ENCODE measurements at places on chromosomes 3 and 15.

DNA sequence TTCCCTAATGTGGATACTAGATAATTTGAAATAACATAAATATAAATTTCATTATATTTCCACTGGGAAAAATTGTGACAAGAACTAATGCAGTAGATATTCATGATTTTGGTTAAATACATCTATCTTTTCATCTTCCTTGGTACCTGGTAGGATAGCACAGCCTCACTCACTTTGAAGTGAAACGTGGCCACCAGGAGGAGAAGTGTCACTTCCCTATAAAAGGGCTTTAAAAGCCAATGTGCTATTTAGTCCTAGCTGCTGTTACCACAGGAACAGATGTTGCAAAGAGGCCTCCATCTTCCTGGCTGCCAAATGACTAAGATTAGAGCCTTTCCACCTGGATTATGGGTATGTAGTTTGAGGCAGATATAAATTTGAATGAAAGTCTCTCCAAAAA lies 140.0 kb downstream of the PLOD2 start:
- DNase-seq = no peak

GRCh38 chr15:93289941-93290617 lies 201.1 kb upstream of the RGMA start:
- DNase-seq = no peak

DNA sequence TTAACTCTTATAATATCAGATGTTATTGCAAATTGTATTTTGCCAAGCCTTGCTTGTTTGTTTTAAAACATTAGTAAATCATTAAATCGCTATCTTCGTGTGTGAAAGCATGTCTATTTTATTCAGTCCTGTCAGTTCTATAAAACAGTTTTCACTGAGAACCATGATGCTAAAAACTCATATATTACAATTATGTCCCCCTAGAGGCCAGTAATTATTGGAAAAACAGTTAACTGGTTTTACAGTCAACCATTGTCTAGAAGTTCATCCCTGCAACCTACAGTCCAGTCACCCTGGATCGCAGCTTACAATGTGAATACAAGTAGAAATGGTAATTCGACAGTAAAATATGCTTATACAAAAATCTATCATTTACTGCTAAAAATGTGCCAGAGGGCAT lies 311.5 kb upstream of the ROBO2 start:
- DNase-seq = no peak

GRCh38 chr3:122794779-122795673 lies at the start of gene SLC49A4:
Gene SLC49A4, plus strand, starts transcription at chr3:122795069. Its CDS starts 124 bp downstream, at chr3:122795193.
- DNase-seq = no peak

GRCh38 chr15:90132437-90132836 lies 30.2 kb upstream of the IDH2 start:
- no peak for DNase-seq

- DNase-seq = no peak
Measured at GRCh38 chr3:71048948-71049347, 534.6 kb downstream of the FOXP1 start.

- no peak for DNase-seq
Measured at GRCh38 chr15:66952756-66953522, 112.5 kb upstream of the SMAD3 start.

DNA sequence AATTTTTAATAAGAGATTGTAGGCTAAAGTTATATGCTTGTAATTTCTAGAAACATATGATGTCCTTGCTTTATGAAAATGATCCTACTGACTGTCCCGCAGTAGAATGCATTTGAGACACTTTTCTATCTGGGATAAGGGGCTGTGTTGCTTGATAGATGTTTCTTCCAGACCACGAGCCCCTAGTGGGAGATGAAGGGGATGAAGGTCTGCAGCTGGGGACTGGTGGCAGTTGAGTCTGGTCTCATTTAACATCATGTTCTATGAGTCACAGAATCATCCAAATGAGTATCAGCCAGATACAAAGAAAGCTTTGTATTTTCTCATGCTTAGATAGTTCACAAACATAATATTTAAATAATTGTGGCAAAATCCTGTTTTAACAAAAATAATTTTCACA lies 84.3 kb upstream of the PRTG start:
- DNase-seq = no peak

GRCh38 chr3:62109534-62109933 lies 263.8 kb downstream of the FEZF2 start:
- DNase-seq = no peak

GRCh38 chr3:98875535-98875934 lies 26.0 kb downstream of the DCBLD2 start:
- no peak for DNase-seq

GRCh38 chr15:34109797-34110663 lies 8.1 kb downstream of the PGBD4 start:
- no peak for DNase-seq

- DNase-seq = no peak
Measured at GRCh38 chr15:86591994-86592735, 512.5 kb downstream of the AGBL1 start.

GRCh38 chr15:88785217-88785616 lies 18.0 kb upstream of the ACAN start:
- DNase-seq = no peak

DNA sequence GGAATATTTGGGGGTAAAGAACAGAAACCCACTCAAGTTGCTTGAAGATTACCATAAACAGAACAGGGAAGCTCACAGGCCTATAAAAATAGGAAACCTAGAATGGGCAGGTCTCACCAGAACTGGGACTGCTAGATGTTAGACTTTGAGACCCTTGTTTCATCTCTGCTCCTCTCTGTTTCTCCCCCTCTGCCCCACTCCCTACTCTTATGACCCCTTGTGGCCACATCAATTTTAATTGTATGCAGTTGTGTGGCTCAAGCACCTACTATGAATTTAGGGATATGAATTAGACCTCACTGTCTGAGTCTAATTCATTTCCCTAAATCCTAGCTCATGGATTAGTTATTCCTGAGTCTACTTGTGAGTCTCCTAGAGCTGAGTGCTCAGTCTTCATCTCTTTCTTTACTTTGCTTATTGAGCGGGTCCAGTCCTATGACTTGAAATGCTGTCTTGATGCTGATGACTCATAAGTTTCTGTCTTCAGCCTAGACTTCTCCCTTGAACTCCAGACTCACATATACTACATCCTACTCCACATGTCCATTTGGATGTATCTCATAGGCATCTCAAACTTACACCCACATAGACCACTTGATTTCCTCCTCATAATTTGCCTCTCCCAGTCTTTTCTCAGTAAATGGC lies 78.7 kb downstream of the ITPR1 start:
- DNase-seq = no peak

- no peak for DNase-seq
Measured at GRCh38 chr3:159819676-159820075, 169.0 kb upstream of the IL12A start.

DNA sequence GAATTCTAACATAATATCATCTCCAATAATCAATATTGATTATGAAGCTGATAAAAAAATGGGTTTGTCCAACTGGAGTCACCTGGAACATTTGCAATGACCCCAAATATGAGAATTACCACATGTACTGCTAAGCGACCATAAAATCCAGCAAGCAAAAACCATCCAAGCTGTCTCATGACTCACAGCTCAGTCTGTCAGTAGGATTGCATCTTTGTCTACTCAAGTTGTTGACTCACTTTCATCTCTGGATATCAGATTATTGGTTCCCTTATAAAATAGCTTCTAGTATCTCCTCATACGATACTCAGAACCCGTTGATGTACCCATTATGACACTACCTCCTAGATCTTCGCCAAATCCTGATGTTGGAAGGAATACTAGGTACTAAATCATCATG lies 209.8 kb upstream of the ATP11B start:
- DNase-seq = no peak

DNA sequence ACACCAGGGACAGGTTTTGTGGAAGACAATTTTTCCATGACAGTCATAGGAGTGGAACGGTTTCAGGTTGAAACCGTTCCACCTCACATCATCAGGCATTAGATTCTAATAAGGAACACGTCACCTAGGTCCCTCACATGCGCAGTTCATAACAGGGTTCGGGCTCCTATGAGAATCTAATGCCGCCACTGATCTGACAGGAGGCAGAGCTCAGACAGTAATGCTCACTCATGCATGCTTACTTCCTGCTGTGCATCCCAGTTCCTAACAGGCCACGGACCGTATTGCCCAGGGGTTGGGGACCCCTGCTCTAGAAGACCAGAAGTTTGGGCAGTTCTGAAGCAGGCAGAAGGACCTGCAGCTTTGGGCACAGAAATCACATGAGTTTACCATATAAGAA lies 61.5 kb downstream of the MYO1E start:
- DNase-seq = no peak

DNA sequence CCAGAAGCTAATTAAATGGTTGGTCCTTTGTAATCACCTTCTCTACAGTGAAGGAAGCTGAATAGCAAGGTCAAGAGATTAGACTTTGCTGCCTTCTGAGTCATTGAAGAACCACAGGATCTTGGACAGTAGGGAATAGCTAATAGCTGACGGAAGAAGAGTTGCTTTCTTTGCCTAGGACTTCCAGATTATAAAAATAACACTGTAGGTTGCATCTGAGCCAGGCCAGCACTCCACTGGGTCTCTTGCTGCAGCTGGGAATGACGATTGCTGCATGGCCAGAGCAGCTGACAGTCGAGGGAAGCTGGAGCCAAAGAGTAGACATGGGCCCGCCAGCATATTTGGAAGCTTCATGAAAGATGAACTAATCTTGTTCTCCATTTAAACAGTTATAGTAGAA lies 81.5 kb upstream of the KCNMB2 start:
- no peak for DNase-seq

DNA sequence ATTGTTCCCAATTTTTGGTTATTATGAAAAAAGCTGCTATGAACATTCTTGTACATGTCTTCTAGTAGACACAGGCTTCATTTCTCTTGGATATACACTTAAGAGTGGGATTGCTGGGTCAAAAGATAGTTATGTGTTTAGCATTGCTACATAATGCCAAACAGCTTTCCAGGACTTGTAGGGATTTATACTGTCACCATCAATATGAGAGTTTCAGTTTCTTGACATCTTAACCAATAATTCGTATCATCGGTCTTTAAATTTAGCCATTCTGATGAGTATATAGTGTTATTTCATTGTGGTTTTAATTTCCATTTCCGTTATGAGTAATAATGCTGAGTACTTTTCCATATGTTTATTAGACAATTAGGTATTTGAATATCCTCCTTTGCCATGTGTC lies 190.3 kb upstream of the PFN2 start:
- DNase-seq = no peak

- DNase-seq = no peak
Measured at GRCh38 chr3:100041328-100041749, 73.0 kb downstream of the FILIP1L start.

DNA sequence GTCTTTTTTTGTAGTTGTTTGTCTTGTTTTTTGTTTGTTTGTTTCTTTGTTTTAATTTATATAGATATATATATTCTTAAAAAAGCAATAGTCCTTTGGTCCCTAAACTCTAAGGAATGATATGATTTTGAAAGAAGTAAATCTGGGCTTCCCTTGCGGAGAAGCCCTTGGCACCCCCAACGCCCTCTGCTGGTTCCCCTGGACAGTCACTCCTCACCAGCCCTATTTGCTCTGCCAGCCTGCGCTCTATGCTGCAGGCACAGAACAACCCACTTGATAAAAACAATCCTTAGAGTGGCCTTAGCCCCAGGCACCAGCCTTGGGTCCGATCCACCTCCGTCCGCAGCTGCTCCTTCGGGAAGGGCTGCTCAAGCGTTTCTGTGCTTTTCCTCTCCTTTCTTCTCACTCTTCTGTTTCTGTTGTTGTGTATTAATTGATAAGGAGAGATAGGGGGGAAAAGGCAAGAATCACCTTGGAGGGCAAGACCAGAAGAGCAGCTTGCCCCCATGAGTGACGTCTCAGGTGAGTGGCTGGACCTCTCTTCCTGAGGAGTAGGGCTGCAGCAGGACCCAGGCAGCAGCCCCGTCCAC lies 13.7 kb upstream of the PARP6 start:
- DNase-seq = no peak

DNA sequence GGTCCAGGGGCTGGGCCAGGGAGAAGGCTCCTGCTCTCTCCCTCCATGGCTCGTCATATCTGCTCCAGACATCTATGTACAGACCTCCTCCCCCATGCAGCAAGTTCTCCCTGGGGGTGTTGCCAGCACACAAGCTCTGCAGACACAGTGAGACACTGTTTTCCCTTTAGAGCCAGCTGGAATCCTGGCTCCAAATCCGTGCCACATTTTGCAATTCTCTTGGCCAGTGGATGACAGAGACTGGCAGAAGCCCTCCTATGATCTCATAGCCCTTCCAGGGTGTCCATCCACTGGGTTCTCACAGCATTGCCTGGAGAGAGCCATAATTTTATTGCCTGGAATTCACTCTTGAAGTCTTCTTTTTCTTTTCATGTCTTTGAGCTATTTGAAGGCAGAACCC lies 203.9 kb downstream of the TLE3 start:
- no peak for DNase-seq

- DNase-seq = no peak
Measured at GRCh38 chr15:70817266-70817665, 36.7 kb downstream of the LARP6 start.

- DNase-seq = no peak
Measured at GRCh38 chr3:71805199-71805598, 20.3 kb upstream of the PROK2 start.

- DNase-seq = no peak
Measured at GRCh38 chr3:177622520-177622919, 425.2 kb upstream of the TBL1XR1 start.

GRCh38 chr3:149512073-149512782 lies 37.7 kb downstream of the TM4SF4 start:
- DNase-seq = no peak

DNA sequence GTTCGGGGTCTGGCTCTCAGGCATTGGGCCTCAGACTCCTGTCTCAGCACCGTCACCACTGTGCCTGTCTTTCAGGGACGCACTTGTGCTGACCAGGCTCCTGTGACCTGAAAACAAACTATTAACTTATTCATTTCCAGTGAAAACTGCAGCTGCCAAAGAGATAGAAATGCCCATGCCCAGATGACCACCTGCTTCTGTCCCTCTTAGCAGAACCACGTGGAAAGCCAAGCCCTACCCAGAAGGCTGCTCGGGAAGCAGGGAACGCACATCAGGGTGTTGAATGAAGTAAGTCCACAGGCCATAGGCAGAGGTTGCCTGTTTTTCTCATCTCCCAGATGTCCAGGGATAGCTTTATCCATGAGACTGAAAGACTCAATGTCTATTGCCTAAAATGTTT lies 219.3 kb downstream of the EBLN2 start:
- no peak for DNase-seq

DNA sequence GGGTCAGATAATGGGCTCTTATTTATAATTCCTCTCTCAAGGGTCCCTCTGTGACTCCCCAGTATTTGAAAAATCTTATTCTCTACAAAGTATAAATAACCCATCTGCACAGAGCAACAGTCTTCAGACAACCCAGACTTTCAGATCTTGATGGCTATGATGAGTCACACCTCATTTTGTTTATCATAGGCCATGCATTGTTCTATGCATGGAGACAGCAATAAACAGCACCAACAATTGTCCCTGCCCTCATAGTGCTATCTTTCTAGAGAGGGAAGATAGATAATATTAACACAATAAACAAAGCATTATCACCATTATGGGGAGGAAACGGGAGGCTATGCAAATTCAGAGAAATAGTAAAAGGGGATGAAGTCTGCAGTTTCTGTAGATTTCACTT lies 13.4 kb downstream of the FHIT start:
- no peak for DNase-seq

Measured in NCI-H1694 (cell line).